Hematopoietic multipotent progenitor cell treated with erythropoietin and hydrocortisone succinate and interleukin-3 and kit ligand, for 17 days (in vitro differentiated cells): ENCODE measurements at places on chromosomes 2 and 18.

- DNase-seq: no peak
Measured at GRCh38 chr18:66999003-66999402, 395.1 kb upstream of the CDH19 start.

DNA sequence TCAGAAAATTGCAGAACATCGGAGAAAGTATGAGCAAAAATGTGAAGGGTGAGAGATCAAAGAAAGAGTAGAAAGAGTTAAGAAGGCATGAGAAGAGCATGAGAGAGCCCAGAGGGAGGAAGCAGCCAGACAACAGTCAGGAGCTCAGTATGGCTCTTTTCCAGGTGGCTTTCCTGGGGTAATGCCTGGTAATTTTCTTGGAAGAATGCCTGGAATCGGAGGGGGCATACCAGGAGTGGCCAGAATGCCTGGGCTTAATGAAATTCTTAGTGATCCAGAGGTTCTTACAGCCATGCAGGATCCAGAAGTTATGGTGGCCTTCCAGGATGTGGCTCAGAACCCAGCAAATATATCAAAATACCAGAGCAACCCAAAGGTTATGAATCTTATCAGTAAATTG, 271.8 kb upstream of the TFPI start:
- DNase-seq: no peak

GRCh38 chr2:147568109-147568508, 276.7 kb upstream of the ACVR2A start:
- DNase-seq: no peak

DNA sequence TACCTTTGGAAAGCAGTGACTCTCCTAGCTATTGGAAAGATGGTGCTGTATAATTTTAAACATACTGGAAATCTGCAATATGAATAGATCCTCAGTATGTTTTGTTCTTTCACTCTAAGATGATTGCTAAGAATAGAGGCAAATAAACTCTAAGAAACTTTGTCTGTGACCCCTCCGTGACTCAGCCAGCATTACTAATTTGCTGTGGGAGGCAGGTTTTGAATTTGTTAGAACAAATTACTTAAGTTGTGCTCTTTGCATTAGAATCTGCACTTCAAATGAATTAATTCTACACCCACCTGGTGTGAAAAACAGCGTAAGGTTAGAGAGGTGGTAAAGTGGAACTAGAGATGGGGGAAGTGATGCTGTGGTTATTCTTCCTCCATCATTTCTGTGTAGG, 142.2 kb downstream of the RAPGEF4 start:
- no peak for DNase-seq

- DNase-seq: no peak
Measured at GRCh38 chr2:103669531-103669930, 907.7 kb downstream of the TMEM182 start.

DNA sequence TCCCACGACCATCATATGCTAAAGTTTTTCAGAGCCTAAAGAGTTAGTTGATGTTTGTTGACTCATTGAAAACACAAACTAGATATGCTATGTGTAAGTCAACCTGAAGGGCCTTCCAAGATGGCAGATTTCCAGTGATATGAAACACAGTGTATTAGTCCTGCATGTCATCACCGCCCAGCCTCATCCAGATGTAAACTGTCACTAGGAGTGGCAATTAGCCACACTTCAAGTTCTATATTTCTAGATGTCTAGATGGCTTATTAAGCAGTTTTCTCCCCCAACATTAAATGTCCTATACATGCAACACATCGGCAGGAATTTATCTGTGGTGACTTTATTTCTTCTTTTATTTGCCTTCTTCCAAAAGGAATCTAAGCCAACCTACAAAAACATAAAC, 444.1 kb upstream of the SMIM21 start:
- DNase-seq: no peak

DNA sequence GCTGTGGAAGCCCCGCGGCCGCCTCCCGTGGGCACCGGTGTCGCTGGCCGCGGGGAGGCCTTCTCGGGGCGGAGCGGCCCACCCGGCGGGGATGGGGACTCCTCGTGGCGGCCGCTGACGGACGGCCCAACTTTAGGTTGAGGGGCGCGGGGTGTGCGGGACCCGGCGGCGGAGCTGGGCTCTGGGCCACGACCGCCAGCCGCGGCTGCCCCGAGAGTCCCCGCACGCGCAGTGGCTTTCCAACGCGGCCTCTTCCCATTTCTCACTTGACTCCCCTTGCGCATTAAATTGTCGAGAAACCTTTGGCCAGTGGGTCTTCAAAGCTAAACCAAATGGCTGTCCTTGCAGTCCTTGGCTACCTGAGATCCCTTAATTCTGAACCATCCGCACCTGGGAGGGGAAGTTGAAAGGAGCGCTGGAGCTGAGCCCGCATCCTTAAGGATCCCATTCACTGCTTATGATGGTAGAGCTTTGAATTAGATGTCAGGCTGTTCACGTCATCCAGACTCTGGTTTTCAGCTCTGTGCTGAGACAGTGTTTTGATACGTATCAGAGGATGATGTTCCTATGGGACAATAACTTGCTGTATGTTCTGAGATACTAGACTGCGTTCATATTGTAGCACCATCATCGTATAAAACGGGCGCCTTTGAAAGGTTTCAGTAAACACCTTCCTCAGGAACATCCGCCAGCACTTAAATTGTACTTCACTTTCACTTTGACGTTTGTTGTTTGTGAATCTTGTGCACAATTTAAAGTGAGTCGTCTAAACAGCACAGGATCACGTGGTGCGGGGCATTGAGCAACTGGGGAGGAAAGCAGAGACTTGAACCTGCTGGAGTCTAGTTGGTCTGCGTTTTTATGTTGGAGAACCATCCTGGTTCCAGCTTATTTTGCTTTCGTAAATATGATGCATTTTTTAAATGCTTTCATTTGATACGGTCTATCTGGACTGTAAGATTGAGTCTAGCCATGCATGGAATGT, 874 bp downstream of the CLIP4 start:
- DNase-seq: peak; percentile 77

- DNase-seq: no peak
Measured at GRCh38 chr2:198054299-198054698, 249.9 kb downstream of the PLCL1 start.

DNA sequence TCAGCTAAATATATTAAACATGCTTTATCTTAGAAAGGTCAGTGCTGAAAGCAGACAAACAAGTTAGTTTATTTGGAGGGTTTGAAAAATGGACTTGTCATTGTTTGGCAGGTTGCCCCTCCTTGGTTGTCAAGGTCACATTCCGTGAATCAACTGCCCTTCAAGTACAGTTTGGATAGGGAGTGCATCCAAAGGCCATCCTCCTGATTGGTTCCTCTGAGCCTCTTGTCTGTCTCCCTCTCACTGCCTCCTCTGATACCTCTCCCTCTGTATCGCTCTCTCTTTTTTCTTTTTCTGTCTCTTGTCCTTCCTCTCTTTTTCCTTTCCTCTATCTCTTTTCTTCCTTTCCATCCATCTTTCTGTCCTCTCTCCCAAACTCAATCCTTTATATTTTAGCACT, 5.4 kb downstream of the ITGAV start:
- DNase-seq: no peak

- DNase-seq: peak; percentile 91
Measured at GRCh38 chr2:218292048-218293014, at the start of gene TMBIM1. TSS of gene TMBIM1 (minus strand) at chr2:218292503. CDS start at chr2:218282141, 10,362 bp downstream.

- DNase-seq: no peak
Measured at GRCh38 chr2:189254268-189254883, 74.8 kb upstream of the COL5A2 start.

DNA sequence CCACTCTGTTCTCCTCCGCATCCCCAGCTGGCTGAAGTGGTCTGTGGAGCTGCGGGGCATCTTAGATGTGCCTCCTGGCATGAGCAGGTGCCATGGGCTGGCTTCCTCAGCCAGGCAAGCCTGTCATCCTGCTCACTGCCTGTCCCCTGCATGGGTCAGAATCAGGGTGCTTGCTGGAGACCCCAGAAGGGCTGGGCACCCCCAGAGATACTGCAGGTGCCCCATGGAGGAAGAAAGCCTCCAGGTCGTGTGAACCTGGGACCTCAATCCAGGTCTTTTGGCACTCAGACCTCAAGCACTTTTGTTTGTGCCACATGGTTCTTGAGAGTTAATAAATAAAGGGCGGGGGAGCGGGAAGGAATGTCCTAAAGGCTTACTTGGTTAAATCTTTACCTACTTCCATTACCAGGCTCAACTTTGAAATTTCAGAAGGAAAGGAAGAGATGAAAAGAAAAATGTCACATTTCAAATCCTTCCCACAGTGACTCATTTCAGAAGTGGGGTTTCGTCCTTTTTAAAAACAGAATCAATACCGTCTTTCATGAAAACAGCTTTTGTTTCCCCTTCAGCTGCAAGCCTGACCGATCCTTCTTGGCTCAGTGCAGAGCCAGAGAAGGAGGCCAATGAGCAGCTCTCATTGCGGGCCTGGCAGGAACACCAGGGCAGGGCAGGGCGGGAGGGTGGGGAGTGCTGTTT, 69.9 kb downstream of the RHOB start:
- no peak for DNase-seq

- DNase-seq: peak; percentile 71
Measured at GRCh38 chr2:126662621-126663020, 6.7 kb downstream of the GYPC start.

DNA sequence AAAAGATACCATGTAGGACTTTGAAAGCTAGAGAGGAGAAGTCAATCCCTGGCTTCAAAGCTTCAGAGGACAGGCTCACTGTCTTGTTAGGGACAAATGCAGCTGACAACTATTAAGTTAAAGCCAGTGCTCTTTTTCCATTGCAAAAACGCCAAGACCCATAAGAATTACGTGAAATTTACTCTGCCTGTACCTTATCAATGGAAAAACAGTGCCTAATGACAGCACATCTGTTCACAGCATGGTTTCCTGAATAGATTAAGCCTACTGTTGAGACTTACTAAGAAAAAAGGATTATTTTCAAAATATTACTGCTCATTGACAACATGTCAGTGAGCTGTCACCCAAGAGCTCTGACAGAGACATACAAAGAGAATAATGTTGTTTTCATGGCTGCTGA, 52.9 kb downstream of the ANKRD12 start:
- no peak for DNase-seq

GRCh38 chr18:53950545-53950944, 273.9 kb downstream of the MBD2 start:
- no peak for DNase-seq

DNA sequence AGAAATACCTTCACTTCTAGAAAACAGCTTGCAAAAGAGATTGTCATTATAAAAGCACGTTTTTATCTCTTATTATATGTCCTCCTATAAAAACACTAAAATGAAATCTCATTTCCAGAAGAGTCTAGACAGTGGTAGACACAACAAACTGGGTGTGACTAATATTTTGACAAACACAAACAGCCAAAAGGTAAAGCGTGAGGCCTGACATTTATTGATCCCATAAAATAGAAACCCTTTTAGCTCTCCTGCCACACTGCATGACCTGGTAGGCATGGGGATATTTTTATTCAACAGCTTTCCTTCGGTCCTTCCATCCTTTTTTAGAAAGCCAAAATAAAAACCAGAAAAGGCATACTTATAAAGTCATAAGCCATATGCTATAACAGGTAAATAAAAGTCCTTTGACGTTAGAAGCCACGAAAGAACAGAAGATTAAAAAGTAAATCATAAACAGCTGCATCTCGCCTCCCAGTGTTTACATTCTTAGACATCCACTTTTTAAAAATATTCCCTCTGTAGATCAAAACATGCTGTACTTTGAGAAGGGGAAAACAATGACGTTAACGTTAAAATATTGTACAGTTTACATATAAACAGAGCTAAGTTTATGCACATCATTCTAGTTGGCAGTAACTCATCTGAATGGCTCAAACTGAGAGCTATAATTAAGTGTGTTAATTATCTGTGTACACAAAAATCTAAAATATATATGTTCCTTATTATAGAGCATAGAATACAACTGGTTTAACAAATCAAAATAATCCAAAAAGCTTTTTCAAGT, 44.6 kb downstream of the IRS1 start:
- no peak for DNase-seq

DNA sequence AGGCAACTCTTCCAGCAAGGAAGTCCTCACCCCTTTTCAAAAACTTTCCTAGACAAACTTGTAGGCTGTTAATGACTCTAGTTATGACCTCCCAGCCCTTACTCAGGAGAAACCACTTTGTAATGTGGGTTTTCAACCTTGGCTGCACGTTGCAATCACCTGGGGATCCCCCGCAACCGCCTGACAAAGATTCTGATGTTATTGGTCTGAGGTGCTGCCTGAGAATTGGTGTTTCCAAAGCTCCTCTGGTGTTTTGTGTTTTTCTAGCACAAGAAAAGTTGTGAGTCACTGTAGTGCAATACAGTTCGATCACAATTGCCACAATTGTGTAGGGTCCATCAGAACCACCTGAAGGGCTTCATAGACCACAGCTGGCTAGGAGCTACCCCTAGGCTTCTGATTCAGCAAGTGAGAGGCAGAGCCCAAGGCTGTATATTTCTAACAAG, 121.6 kb downstream of the SP100 start:
- DNase-seq: no peak

DNA sequence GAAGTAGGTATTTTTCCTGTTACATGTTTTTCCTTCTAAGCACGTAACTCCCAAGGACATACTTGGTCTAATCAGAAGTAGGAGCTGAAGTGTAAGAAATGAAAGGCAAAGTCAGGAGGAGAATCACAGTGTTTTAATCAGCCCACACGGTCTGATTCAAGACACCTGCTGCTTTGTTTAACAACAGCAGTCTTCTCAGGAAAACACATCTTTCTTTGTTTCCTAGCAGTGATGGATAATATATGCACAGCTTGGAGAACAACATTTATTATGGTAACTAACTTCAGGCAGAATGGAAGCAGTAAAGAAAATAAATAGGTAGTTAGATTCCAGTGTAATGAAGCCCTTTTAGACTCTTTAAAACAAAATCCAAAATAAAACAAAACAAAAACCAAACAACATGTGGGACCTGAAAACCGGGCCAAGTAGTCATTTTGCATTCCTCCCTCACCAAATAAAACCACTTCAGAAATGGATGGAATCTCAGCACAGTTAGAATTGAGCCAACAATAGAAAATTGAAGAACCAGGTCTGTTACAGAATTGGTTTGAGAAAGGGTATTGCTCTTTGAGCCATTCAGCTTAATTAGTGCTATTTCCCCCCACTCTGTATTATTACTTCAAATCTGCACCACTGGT, 61.1 kb upstream of the UGP2 start:
- no peak for DNase-seq

DNA sequence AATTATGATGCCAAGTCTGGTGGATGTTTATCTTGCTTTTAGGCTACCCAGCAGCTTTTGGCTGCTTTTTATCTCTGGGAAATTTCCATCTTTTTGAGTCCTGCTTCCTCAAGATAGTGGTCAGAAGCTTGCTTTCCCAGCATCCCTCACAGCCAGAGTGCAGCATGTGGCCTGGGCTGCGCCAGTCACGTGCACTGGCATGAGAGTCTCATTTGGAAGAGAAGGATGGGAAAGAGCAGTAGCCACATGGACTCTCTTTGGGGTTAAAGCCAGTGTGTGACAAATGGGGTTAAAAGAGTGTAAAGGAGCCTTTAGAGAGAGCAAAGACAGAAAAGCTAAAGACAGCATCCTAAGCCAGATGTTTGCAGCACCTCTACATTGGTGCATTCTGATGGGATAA, 12.7 kb downstream of the GPR39 start:
- DNase-seq: no peak
